ENCODE measurements at places on chromosomes 12 and 14. TPM values are rescaled to one million over a fixed set of nuclear protein-coding genes. Genes with fewer than 3 reads are reported as not detected.

The APOLD1 gene
- total RNA-seq = 14.4 TPM

The EID3 gene
- total RNA-seq = 6.9 TPM

The OAS2 gene
- total RNA-seq = 420 TPM

The PLEKHD1 gene
- 0.15 TPM for total RNA-seq

The RERGL gene
- not detected for total RNA-seq

The SLC7A8 gene
- total RNA-seq = 0.27 TPM

The KLRG1 gene
- 4.4 TPM for total RNA-seq

The TMEM30B gene
- total RNA-seq = 0.42 TPM

The TROAP gene
- total RNA-seq = 115 TPM

The CD69 gene
- 71.6 TPM for total RNA-seq

GRCh38 chr14:69629225-69630127 lies 18.1 kb downstream of the SUSD6 start:
- no peak for DNase-seq

DNA sequence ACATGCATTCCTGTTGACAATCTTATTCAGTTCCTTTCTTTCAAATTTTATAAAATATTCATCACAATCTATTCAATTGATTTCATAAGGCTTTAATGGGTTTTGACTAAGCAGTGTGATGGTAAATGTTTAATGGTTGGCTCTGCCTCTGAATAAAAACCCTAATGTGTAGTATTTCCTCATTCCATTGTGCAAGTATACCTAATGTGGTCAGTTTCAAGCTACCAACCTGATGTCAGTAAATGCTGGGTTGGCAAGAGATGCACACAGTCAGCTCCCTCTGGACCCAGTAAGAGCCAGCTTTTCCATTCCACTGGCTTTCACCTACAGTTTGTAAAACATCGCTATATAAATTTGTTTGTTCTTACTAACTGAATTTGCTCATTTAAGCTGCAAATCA lies 53.9 kb downstream of the METTL25 start:
- no peak for DNase-seq

DNA sequence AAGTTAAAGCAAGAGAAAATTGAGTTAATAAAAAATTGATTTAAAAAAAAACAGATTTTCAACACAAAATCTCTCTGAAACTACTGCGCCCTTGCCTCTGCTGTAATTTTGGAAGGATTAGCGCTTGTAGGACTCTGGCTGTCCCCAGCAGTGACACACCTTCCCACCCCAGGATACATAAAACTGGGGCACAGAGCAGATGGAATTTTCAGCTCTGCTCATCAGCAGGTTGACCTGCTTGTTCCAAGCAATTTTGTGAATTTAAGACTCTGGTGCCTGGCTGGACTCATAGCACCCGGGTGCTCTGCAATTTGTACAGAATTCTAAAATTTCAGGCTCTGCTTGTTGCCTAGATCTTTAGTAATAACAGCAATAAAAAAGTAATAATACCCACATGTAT lies 257.8 kb upstream of the GARIN6 start:
- no peak for DNase-seq

GRCh38 chr12:26870491-26871419 lies 37.8 kb upstream of the ITPR2 start:
- no peak for DNase-seq

DNA sequence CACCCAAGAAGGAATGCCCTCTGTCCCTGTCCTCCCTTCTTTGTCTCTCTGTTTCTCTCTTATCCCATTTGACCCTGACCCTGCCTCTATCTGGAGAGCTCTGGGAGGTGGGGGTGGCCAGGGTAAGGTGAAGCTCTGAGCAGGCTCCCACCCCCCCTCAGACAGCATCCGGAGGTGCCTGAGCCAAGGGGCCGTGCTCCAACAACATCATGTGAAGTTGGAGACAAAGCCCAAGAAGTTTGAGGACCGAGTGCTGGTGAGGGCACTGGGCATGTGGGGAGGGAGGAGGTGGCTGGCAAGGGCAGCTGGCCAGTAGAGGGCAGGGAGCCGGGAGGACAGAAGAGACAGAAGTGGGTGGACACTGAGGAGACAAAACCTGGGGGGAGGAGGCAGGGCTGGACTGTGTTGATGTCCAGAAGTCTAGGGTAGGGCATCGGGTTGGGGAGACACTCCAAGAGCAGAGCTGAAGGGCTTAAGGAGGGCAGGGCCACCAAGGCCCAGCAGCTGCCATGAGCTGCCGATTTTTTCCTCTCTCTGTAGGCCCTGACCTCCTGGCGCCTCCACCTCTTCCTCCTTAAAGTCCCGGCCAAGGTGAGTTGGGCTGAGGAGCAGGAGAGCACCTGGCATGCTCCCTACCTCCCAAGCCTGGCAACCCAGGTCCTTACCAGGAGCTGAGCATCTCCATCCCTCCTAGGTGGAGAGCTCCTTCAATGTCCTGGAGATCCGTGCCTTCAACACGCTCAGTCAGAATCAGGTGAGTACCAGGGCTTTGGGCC lies 1.9 kb downstream of the CARMIL3 start:
- no peak for DNase-seq

GRCh38 chr12:108004319-108004718 lies 124.8 kb upstream of the WSCD2 start:
- no peak for DNase-seq

GRCh38 chr14:76981670-76982069 lies 46.8 kb downstream of the IRF2BPL start:
- no peak for DNase-seq

DNA sequence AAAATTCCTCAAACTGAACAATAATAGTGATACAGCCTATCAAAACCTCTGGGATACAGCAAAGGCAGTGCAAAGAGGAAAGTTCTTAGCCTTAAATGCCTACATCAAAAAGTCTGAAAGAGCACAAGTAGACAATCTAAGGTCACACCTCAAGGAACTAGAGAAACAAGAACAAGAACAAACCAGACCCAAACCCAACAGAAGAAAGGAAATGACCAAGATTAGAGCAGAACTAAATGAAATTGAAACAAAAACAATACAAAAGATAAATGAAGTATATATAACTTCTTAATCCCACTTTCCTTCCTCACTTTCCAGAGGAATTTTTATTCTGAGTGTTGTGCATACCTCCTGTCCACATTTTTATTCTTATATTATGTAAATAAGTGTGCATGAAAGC lies 192.0 kb downstream of the FUT8 start:
- DNase-seq = no peak

GRCh38 chr14:73267474-73267873 lies 30.2 kb downstream of the PAPLN start:
- no peak for DNase-seq

- no peak for DNase-seq
Observed at GRCh38 chr14:30395065-30395464, 163.9 kb upstream of the G2E3 start.

DNA sequence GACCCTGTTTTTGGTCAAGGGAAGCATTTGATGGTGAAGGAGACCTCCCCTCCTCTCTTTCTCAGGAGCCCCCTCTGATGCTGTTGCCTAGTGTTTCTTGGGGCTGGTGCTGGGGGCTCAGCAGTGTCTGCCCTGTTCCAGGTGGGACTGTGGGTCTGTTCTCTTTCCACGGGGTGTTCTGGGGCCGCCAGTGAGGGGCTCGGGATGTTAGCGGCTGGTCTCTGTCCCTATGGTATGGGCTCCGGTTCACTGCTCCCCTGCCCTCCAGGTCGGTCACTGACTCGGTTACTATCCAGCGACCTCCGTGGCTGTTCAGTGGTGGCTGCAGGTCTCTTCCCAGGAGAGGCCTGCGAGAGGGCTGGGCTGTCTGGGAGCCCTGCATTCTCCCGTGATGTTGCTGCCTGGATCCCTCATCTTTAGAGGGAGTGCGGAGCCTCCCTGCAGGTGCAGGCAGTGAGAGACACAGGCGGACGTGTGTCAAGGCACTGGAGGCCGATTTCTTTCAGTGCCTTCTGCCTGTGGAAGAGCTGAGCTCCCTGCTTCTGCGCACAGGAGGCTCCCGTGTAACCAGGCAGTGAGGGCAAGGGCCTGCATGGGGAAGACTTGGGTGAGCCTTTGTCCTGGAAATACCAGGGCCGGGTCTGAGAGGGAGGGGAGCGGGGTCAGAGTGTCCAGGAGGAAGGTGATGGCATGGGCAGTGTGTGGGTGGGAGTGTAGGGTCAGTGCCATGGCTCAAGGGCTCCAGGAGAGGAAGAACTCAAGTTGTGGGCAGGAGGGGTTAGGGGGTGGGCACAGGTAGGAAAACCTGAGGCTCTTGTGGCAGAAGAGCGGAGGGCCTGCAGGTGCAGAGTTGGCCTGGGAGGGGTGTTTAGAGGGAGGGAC lies 362.6 kb downstream of the TMEM121 start:
- no peak for DNase-seq

GRCh38 chr14:100841761-100842403 lies 16.0 kb downstream of the MEG3 start:
- no peak for DNase-seq

DNA sequence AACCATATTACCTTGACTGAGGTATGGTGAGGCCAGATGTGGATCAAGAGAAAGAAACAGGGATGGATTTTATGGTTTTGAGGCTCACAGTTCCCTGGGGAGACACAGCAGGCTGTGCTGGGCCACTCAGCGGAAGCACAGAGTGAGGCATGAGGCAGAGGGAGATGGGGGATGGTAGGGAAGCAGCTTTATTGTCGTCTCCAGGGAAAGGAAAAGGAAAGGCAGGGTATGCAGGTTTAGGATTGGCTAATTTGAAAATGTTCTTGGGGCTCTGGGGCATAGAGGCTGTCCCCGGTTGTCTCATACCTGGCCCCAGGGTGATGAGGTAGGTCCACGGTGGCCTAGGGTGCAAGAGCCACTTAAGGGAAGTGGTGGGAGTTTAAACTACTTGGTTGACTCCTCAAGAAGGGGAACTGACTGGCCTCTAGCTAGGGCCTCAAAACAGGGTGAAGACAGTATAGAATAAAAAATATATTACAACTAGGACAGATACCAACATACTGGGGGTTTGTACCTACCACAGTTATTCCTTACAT lies 322.8 kb downstream of the RGS6 start:
- no peak for DNase-seq

- no peak for DNase-seq
Observed at GRCh38 chr12:131261906-131262305, 308.2 kb downstream of the ADGRD1 start.

GRCh38 chr12:97567619-97568110 lies 105.1 kb downstream of the RMST start:
- DNase-seq = no peak

- no peak for DNase-seq
Observed at GRCh38 chr14:23217032-23218020, 20.4 kb upstream of the RNF212B start.

DNA sequence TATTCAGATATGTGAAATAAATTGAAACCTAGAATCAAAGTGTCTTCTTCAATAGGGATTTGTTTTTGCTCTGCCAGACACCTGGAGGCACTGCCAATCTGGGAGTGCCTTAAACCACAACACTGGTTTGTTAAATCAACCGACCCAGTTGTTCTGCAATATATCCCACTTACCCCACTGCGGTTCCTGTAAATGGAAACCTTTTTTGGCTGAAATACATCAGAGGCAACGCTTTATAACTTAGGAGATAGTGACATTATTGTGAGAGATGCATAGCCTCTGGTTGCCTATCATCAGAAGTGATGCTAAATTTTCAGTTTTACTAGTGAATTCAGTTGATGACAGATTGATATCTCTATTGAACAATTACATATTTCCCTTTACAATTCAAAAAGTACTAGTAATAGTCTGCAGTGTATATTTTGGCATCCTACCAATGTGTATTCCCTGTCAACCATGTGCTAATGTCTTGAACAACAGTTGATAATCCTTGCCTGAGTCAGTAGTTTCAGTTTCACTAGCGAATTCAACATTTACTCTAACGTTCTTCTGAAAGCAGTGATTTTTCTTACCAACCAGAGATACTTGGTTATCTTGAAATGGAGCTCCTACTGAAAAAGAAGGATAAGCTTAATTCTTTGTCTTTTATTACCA lies 30.5 kb downstream of the PPP2R5C start:
- DNase-seq = no peak

GRCh38 chr12:111937429-111937828 lies 75.5 kb downstream of the TMEM116 start:
- DNase-seq = no peak

- DNase-seq = peak; percentile 41
Observed at GRCh38 chr12:106919910-106920544, 35.7 kb upstream of the TMEM263 start.

GRCh38 chr14:23125011-23125410 lies 6.0 kb upstream of the CEBPE start:
- no peak for DNase-seq

GRCh38 chr12:110436231-110436630 lies 13.9 kb downstream of the ARPC3 start:
- no peak for DNase-seq

GRCh38 chr14:97250931-97251330 lies 453.7 kb downstream of the VRK1 start:
- no peak for DNase-seq

DNA sequence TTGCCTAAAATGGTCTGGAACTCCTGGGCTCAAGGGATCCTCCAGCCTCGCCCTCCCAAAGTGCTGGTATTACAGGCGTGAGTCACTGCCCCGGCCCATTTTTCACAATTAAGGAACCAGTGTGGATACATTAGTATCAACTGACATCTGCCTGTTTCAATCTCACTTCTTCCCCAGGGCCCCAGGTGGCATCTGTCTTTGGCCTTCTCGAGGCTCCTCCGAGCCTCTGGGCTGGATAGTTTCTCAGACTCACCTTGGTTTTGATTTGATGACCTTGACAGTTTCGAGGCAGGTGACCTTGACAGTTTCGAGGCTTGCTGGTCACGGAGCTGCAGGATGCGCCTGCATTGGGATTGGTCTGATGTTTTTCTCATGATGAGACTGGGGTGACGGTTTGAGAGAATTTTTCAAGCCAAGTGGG lies 41.0 kb upstream of the NCOR2 start:
- no peak for DNase-seq

- DNase-seq = no peak
Observed at GRCh38 chr12:62698701-62699101, 232.1 kb downstream of the MON2 start.

- DNase-seq = no peak
Observed at GRCh38 chr12:54562750-54563356, 13.5 kb downstream of the PDE1B start.
